ENCODE measurements at places on chromosomes 6 and 20. TPM values are rescaled to one million over a fixed set of nuclear protein-coding genes. Genes with fewer than 3 reads are reported as not detected.

Gene BANF2
- not detected for total RNA-seq

Gene NOX3
- total RNA-seq: not detected

Gene EDN3
- 0.39 TPM for total RNA-seq

Gene TRIM10
- total RNA-seq: not detected

Gene SLC13A3
- total RNA-seq: 0.26 TPM

Gene TFAP2C
- not detected for total RNA-seq

Gene KCNK16
- not detected for total RNA-seq

Gene FABP7
- total RNA-seq: not detected

Gene SIRPG
- 100 TPM for total RNA-seq

Gene SLC17A3
- total RNA-seq: 0.28 TPM

Gene MED20
- 21.4 TPM for total RNA-seq

Gene ID4
- total RNA-seq: not detected

Gene SPTLC3
- total RNA-seq: 0.94 TPM

Gene SEL1L2
- not detected for total RNA-seq

Gene ADGRF5
- total RNA-seq: not detected

Gene ROS1
- not detected for total RNA-seq

Gene TMEM244
- total RNA-seq: 0.83 TPM

Gene ZFP57
- 12.3 TPM for total RNA-seq

Gene UNC5CL
- 4.2 TPM for total RNA-seq

Gene RBPJL
- not detected for total RNA-seq

Gene BPIFB1
- total RNA-seq: not detected

Gene HLA-DRB5
- 0.26 TPM for total RNA-seq

Gene SNX5
- total RNA-seq: 131 TPM

Gene BHLHE23
- not detected for total RNA-seq

Gene HTR1E
- not detected for total RNA-seq

Gene SALL4
- total RNA-seq: 0.11 TPM

Gene TOP1
- total RNA-seq: 72.6 TPM

Gene PRPF6
- 78.4 TPM for total RNA-seq

Gene HLA-DMB
- total RNA-seq: 14.7 TPM

Gene EEF1E1
- total RNA-seq: 26.0 TPM

Gene GABBR1
- 20.7 TPM for total RNA-seq

Gene LTB
- total RNA-seq: 431 TPM

Gene MMP24
- 0.20 TPM for total RNA-seq

Gene TTK
- 25.7 TPM for total RNA-seq

Gene FNDC11
- total RNA-seq: 0.48 TPM

Gene TLDC2
- total RNA-seq: not detected

Gene BMP6
- total RNA-seq: not detected

Gene FHL5
- not detected for total RNA-seq

Gene DEFB132
- total RNA-seq: not detected

Gene RGS17
- total RNA-seq: not detected

Gene MDC1
- total RNA-seq: 52.2 TPM
